ENCODE measurements at places on chromosomes 5 and 9.

GRCh38 chr9:6711403-6711802, 46.4 kb upstream of the KDM4C start:
- DNase-seq = no peak

- no peak for DNase-seq
Observed at GRCh38 chr5:3987867-3988266, 392.2 kb downstream of the IRX1 start.

- no peak for DNase-seq
Observed at GRCh38 chr5:158565017-158565789, 534.5 kb downstream of the EBF1 start.

- no peak for DNase-seq
Observed at GRCh38 chr5:133225671-133226152, 173.9 kb downstream of the HSPA4 start.

DNA sequence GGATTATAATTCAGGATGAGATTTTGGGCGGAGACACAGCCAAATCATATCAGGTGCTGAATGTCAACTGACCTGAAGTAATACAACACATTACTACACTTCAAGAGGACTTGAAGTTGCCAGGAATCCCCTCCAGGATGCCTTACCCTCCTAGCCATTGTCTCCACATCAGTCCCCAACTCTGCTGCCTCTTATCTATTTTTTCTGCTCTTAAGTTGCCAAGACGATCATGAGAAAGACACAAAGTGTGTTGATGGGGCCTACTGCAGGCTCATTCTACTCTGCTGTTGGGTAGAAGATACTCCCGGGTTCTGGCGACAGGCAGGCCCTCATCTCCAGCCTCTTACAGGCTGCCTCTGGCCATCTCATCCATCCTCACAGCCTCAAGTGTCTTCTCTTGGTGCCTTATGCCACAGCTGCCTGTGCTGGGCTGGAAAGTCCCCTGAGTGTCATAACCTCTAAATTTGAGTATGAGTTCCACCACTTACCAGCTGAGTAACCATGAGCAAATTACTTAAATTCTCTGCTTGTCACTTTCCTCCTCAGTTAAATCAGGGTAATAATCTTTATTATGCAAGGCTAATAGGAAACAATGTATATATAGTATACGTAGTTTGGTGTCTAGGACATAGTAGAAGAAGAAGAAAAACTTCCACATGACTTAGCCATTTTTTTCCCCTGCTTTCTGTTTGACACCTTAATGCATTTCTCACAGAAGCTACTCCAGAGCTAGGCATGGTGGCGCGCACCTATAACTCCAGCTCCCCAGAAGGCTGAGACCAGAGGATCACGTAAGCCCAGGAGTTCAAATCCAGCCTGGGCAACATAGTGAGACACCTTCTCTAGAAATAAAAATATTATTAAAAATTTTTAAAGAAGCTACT, 73.0 kb upstream of the SNX2 start:
- DNase-seq = no peak
